ENCODE measurements at places on chromosomes 4 and X. TPM values are rescaled to one million over a fixed set of nuclear protein-coding genes. Genes with fewer than 3 reads are reported as not detected.

DNA sequence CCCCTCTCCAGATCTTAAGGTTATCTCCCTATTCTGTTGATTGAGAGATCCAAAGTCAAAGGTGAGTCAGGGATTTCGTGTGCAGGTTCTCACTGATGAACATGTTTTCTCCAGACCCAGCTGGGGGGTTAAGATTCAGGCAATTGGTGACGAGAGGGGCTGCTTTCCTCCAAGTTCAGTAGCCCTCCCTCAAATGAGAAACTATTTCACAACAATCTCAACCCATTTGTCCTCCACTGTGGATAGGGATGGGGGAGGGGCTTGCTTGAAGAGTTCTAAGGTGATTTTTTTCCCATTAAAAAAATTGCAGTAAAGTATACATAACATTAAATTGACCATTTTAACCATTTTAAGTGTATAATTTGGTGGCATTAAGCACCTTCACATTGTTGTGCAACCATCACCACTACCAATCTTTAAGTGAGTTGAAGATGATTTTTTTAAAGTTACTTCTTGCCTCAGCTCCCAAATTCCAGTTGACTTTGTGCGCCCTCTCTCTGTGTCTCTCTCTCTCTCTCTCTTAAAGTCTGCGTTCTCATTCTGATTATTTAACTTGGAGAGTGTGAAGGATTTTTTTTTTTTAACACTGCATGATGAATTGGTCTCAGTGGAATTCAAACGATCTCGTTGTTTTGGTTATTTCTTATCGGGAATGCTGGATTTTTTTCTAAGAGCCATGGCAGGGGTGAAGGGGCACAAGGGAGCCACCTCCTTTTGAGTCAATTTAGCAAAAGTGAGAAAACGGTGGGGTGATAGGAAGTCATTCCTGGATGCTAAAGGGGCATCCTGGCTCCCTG lies 175.9 kb downstream of the SHROOM3 start:
- DNase-seq, result no peak

Gene GDPD2
- total RNA-seq, result 68.1 TPM

Gene RPS6KA3
- total RNA-seq, result 28.7 TPM

- no peak for DNase-seq
These were observed 114.4 kb downstream of the MSN start for GRCh38 chrX:65781845-65782244.

Gene MGAT4D
- not detected for total RNA-seq

GRCh38 chr4:1171311-1172227 lies 814 bp downstream of the SPON2 start:
- peak; percentile 50 for DNase-seq

DNA sequence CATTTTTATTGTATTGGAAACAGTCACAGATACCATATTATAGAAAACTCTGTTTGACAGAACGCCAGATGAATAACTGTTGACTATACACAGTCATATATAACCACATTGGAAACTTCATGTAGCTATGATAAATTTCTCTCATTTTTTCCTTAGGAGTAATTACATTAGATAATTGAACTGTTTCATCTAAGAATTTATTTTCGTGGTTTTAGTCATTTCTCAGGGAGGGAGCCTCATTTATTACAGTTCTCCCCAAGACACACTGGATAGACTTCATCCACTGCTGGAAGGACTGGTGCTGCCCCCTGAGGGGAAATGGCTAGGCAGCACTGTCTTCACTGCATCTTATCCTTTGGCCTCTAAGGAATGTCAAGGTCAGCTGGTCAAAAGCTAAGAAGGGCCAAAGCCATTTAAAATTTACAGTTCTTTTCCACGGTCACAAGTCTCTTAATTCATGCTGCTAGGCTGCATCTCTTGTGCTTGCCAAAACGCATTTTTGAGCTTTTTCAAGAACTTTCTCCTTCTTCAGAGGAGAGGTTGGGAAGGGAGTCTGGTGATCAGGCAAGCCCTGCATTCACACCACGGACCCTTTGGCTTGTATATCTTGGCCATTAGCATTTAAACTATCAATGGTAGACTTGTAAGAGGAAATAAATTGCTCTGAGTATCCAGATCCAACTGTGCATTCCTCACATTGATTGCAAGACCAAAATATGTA lies 145.1 kb downstream of the CBR4 start:
- DNase-seq, result no peak

Gene DCAF12L1
- not detected for total RNA-seq

DNA sequence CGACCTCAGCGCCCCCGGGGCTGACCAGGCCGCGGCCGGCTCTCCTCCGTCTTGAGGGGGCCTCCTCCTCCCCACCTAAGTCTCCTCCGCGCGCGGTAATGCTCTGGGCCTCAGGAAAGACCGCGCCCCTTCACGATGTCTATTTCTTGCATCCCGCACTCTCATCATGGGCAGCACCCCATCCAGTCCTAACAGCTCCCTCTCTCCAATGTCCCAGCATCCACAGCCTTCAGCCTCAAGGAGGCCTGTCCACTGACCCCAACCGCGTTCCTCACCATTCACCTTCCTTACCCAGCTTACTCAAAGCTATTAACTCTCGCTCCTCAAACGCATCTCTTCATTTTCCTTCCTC lies 77.5 kb downstream of the MAGED4 start:
- DNase-seq, result no peak

DNA sequence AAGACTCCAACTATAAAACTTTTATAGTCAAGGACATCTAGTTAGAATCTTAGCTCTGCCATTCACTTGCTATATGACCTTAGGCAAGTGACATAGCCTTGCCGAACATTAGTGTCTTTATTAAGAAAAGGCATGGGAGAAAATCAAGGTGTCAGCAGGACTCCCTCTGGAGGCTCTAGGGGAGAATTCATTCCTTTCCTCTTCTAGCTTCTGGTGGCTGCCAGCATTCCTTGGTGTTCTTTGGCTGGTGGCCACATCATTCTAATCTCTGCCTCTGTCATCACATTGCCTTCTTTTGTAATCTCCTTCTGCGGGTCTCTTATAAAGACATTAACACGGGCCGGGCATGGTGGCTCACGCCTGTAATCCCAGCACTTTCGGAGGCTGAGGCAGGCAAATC lies 99.8 kb downstream of the PPP1R2C start:
- no peak for DNase-seq

DNA sequence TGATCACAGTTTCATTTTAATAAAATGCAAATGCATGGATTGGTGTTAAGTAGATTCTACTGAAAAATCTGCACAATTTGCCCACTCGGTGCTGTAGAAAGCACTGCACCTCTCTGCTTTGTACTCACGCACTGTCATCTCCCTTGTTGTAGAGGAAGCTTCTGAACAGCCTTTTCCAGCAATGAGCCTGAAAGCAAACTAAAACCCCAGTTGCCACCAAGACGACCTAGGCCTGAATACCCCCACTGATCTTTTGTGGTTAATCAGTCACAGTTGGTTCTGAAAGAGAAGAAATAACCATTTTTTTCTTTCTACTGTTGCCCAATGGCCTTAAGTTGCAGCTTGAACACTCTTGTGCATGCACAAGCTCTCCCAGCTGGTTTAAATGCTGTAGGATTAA lies 229.8 kb downstream of the NLGN4X start:
- no peak for DNase-seq

DNA sequence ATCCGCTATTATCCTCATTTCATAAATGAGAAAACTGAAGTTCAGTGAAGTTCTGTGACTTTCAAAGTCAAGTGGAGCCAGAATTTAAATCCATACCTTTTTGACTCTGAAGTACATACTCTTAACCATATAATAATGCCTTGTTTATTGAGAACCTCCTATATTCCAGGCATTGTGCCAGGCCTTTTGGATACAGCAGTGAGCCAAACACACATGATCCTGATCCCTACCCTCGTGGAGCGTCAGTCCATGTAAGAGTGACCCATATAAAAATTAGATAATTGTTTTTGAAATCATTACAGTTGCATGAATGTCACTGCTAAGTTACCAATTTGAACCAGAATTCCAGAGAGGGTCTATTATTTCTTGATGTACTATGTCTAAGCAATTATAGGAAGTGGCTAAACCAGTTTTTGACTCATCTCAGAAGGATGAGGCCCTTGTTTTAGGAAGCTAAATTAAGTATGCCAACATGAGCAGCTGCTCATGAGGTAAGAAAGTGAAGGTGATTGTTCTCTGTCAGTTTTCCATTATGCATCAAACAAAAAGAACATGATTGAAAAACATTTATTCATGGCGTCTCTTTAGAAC lies 289.5 kb downstream of the GLUD2 start:
- no peak for DNase-seq

- DNase-seq, result no peak
These were observed 53.4 kb downstream of the AFAP1 start for GRCh38 chr4:7886007-7886973.

GRCh38 chr4:83268491-83268890 lies 16.1 kb downstream of the COQ2 start:
- DNase-seq, result no peak

Gene ZNF141
- 21.0 TPM for total RNA-seq

Gene PABPC5
- total RNA-seq, result not detected

DNA sequence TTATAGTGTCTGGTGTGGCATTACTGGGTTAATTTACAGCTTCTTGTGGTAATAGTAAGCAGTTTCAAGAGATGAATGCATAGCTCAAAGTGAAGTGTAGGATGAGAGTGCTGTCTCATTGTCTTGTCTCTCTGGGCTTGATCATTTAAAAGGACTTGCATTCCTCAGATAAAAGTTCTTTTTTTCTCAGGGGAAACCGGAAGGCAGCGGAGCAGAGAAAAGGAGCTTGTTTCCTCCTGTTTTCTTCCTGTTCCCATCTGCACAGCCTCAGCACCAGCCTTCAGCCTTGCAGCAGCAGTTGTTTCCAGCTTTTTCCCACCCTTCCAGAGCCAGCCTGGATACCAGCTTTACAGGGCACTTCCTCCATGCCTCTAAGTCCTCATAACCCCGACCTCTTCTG lies 61.4 kb upstream of the LGI2 start:
- no peak for DNase-seq

DNA sequence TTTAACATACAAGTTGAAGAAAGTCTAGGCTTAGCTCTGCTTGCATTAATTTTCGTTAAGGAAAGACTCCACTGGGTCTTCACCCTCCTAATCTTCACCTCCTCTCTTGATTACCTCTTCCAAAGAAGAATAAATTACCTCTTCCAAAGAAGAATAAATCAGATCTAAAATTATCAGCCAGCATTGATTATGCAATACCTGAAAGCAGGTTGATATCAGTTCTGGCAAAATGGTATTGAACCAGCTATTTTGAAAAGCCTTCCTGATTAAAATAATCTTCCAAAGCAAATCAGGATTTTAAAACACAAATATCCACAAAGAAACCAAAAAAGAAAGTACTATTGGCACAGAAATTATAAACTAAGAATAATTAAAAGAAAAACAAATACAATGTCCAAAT lies 36.9 kb downstream of the CDKL2 start:
- DNase-seq, result no peak

DNA sequence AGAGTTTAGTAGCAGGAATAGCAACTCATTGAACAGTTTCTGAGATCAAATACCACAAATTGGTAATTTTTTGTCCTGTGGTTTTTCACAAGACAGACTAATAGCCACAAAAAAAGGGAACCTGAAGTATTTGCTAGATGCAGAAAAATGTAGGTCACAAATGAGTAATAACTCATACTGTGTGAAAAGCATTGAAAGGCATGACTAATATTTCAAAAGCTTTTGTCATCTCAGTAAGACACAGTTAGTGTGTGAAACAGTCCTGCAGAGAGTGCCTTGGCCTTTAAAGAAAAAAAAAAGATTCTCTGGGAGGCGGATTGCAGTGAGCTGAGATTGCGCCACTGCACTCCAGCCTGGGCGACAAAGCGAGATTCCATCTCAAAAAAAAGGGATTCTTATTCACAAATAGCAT lies 31.4 kb upstream of the SLC25A31 start:
- no peak for DNase-seq

DNA sequence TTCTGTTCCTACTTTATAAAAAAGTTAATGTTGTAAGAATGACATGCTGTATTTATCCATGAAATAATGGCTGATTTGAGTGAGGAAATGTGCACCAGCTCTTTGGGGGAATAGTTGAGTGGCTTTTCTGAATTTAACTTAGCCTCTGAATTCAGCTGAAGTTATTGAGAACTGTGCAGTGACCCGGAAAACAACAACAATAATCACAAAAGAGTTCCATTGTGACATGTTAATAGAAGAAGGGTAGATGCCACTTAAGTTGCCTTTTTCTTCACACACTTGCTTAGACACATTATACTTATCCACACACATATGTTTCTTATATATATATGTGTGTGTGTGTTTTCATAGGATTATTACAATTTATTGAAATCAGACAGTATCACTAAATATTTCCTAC lies 301.2 kb downstream of the BMPR1B start:
- no peak for DNase-seq

Gene GLRB
- 1.6 TPM for total RNA-seq

DNA sequence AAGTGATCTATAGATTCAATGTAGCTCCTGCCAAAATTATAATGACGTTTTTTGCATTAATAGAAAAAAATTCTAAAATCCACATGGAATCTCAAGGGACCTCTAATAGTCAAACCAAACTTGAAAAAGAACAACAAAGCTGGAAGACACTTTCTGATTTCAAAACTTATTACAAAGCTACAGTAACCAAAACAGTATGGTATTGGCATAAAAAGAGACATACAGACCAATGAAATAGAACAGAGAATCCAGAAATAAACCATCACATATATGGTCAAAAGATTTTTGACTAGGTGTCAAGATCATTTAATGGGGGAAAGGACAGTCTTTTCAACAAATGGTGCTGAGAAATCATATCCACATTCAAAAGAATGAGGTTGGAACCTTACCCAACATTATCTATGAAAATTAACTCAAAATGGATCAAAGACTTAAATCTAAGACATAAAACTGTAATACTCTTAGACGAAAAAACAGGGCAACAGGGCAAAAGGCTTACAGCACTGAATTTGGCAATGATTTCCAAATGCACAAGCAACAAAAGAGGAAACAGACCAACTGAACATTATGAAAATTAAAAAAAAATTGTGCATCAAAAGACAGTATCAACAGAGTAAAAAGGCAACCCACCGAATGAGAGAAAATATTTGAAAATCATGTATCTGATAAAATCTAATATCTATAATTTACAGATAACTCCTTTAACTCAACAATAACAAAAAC lies 3.9 kb downstream of the FBXO8 start:
- no peak for DNase-seq

Gene SUPT20HL1
- total RNA-seq, result not detected

- no peak for DNase-seq
These were observed 31.8 kb upstream of the LIMCH1 start for GRCh38 chr4:41506130-41506529.
